ENCODE measurements at places on chromosomes 16 and 17. TPM values are rescaled to one million over a fixed set of nuclear protein-coding genes. Genes with fewer than 3 reads are reported as not detected.

Gene OTOP2
- total RNA-seq = 18.4 TPM

Gene TMEM92
- 18.5 TPM for total RNA-seq

Gene TBC1D3C
- not detected for total RNA-seq

Gene TMEM235
- total RNA-seq = not detected

Gene CCL2
- 4.2 TPM for total RNA-seq

Gene PERCC1
- total RNA-seq = 0.27 TPM

Gene ATF7IP2
- 14.5 TPM for total RNA-seq

All from colonic mucosa (tissue), 4 donors.